ENCODE measurements at places on chromosomes 2 and 18.
A peak's percentile ranks its signal among the peaks of the same experiment; 100 is the strongest.

DNA sequence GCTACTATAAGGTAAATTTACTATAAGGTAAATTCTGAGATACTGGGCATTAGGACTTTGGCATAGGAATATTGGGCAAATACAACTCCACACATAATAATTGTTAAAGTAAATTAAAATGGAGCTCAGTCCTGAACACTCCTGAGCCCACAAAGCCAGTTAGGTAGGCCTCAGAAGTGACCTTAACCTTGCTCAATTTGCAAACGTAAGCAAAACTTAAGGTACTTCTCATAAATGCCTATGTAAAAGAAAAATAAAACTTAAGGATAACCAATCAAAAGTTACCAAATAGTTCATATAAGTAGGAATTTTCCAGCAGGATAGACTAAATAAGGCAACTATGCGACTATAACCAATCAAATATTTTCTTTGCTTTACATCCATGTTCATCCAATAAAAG, 197.7 kb downstream of the MC4R start:
- no peak for DNase-seq

GRCh38 chr2:168552450-168552856, 96.4 kb downstream of the CERS6 start:
- DNase-seq = no peak

DNA sequence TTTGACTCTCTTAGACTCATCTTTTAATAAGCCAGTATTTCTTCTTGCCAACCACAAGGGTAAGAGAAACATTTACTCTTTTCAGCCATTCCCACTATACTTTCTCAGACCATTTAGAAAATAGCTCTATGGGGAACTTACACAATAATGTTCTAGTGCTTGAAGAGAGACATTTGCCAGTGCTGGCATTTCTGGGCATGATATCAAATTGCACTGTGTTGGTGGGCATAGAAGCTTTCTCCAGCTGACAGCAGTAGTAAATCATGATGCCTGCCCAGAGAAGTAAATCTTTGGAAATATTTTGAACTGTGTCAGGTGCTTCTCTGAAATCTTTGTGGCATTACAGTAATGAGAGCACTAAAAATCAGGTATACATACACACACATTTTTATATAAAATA, 346.6 kb downstream of the CBLN2 start:
- DNase-seq = no peak

- no peak for DNase-seq
These were observed 2.8 kb downstream of the ETAA1 start for GRCh38 chr2:67399831-67400489.

GRCh38 chr2:1052771-1053191, 102.1 kb downstream of the SNTG2 start:
- peak; percentile 60 for DNase-seq

DNA sequence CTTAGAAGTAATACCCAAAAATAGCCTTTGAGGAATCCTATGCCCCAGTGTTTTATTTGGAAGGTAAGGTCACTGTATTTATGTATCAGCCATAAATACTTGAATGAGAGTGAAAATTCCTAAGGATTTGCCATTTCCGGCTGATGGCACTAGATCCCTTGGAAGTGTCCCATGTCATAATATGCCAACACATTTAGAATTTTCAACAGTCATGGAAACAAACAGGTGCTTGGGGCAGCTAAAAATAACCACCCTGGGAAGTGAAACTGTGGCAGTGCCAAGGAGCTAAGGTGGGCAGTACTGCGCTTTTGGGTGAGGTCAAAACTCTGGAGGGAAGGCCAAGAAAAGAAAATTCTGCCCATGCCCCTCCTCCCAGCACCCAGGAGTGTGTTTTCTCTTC, 80.2 kb downstream of the TCF7L1 start:
- no peak for DNase-seq

GRCh38 chr2:99520813-99521212, 31.0 kb upstream of the REV1 start:
- DNase-seq = no peak

DNA sequence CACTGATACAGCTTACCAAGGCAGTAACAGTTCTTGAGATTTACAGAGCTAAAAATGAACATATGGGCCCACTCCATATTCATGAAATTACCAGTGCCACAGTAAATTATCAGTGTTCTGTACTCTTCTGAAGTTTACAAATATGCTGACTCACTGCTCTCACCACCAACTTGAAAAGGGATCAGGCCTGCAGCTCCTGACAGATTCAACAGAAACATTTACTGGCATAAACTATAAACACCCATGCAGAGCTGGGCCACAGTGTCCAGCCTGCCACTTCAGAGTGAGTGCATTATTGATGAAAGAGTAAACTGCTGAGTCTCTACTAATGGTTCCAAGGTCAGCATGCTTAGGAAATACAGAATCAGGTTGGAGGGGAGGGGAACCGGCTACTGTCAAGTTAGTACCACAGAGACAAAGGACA, 83.1 kb downstream of the FARSB start:
- no peak for DNase-seq

GRCh38 chr18:74459889-74460288, 2.8 kb upstream of the DIPK1C start:
- DNase-seq = no peak

DNA sequence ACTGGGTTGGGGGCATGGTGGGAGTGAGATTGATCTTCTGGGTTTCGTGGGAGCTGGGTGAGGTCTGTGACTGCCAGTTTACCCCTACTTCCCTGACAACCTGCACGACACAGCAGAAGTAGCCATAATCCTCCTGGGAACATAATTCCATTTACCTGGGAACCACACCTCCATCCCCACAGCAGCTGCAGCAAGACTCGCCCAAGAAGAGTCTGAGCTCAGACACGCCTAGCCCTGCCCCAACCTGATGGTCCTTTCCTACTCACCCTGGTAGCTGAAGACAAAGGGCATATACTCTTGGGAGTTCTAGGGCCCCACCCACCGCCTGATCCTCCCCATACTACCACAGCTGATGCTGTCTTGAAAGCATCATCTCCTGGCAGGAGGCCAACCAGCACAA, 43.8 kb downstream of the FLACC1 start:
- no peak for DNase-seq

DNA sequence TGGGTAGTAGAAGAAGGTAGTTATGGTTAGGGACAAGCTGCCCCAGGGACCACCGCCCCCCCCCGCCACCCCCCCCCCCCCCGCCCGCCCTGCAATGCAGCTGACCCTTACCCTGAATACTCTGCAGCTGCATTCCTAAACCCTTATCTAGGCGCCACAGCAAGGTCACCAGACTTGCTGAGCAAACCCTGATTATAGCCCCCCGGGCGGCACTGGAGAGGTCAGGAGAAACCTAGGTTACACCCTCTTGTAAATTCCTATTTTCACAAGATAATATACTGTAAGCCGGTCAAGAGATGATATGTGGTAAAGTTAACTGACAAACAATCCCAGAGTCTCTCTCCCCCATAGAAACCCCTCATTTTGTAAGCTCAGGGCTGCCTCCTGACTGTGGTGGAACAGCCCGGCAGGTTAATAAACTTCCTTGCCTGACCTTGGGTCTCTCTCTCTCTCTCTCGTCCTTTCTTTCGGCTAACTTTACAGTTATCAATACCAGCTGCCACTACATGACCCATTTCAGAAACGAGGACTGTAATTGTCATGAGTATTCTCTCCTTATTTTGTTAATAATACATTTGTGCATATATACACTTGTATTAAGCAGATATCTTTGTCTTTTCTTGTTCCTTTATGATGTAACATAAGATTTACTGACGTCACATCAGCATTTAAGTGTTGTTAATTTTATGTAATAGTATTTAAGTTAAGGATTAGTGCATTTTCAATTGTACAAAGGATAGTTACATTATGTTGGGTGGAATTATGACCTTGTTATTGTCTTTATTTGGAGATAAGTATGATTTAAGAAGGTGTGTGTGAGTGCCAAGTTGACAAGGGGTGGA, 22.8 kb upstream of the SMAD4 start:
- DNase-seq = no peak

GRCh38 chr2:237694415-237695194, 67.2 kb downstream of the LRRFIP1 start:
- DNase-seq = no peak

- DNase-seq = no peak
These were observed 295.3 kb upstream of the EPAS1 start for GRCh38 chr2:46001741-46002506.

DNA sequence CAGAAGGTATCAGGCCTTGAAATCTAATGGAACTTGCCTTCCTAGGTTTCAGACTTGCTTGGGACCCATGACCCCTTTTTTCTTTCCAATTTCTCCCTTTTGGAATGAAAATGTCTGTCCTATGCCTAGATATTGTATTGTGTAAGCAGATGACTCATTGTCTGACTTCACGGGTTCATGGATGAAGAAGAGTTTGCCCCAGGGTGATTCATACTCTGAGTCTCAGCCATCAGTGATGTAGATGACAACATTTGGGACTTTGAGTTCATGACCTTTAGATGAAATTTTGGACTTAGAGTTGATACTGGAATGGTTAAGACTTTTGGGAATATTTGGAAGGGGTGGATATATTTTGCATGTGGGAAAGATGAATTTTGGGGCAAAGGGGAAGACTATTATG, 11.2 kb upstream of the SCYGR5 start:
- DNase-seq = peak; percentile 40

DNA sequence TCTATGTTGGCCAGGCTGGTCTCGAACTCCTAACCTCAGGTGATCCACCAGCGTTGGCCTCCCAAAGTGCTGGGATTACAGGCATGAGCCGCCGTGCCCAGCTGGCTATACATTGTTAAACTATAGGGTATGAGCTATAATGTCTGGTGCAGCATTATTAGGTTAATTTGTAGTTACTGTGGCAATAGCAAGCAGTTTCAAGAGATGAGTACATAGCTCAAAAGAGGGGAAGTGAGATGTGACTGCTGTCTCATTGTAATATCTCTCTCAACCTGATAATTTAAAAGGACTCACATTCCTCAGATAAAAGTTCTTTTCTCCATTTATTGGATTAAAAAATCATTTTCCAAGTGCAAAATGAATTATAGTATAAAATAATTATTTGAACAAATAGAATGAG, 116.4 kb downstream of the INO80D start:
- no peak for DNase-seq

DNA sequence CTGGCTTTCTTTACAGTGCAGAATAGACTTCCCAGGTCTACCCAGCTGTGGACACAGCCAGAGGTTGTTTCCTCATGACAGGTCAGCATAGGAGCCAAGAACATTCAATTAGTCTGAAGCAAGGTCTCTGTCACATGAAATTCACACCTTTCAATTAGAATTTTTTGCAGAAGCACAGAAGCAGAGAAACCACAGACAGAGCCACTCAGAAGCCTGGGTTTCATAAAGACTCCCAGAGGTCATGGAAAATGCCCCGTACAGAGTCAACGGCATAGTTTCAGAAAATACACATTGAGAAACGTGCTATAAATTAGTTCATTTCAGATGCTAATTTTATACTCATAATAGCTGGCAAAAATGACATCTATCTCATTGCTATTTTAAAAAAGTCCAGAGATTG, 87.0 kb upstream of the TMEM200C start:
- DNase-seq = no peak

GRCh38 chr2:207167099-207167923, 1.6 kb upstream of the KLF7 start:
- peak; percentile 58 for DNase-seq

DNA sequence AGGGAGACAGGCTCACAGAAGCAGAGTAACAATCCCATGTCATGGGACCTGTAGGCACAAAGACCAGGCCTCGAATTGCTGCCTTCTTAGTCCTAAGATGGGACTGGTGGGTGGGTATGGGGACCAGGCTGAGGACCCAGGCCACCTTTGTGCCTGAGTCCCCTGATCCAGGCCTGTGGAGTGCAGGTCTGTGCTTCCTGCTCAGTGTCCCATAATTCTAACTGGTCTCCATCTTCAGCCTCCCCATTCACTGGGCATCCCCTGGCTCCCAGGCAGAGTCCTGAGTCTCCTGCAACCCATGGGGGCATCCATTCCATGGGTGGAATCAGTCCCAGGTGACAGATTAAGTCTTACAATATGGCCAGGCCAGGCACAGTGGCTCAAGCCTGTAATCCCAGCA, 83.9 kb downstream of the SMAD7 start:
- DNase-seq = no peak

DNA sequence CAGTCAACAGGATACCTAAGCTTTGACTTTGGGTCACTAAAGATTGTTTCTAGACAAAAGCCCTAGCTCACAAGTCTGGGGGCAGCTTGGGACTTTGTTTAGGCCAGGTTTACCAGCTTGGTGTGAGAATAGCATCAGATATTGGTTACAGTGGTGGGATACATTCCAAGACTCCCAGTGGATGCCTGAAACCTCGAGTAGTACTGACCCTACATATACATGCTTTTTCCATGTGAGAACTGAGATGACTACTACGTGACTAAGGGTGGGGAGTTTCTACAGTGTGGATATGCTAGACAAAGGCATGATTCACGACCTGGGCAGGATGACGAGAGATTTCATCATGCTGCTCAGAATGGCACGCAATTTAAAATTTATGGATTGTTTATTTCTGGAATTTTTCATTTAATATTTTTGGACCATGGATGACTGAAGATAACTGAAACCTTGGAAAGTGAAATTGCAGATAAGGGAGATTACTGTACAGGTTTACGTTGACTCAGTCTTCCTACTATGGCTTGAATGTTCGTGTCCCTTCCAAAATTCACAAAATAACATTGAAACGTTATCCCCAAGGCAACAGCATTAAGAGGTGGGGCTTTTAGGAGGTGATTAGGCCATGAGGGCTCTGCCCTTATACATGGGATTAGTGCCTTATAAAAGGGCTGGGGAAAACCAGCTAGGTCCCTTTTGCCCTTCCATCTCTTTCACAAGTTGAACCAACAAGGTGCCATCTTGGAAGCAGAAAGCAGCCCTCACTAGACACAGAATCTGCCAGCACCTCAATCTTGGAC, 50.2 kb upstream of the CTAGE1 start:
- peak; percentile 92 for DNase-seq

DNA sequence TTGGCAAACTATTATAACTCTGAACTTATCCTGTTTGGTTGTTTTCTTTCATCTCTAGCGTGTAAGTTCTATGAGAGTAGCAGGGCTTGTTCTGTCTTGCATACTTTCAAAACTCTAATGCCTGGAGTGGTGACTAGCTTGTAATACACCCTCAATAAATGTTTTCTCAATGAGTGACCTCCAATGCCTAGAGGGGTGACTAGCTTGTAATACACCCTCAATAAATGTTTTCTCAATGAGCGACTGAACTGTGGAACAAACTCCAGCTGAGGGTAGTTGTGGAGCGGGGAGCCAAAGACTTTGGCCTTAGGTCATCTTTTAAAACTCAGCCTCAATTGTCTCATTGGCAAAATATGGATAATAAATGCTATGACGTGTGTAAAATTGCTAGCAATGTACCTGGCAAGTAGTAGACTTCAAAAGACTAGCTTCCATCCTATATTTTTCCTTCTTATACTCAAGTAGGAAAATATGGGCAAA, 1.8 kb downstream of the GPD2 start:
- DNase-seq = no peak

DNA sequence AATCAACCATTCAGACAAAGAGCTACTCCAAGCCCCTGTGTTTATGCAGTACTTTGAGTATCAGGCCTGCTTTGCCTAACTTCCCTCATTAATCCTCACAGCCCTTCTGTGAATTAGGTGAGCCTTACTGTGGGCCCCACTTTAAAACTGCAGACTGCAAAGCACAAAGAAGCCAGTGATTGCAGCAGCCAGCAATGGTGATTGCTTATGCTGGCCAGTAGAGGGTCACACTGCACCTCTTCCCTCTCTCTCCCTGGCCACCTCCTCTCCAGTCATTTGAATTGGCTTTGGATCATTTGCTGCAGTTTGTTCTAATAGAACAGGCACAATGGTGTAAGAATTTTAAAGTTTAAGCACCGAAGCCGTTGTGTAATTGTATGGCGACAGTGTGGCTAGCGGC, 229.9 kb downstream of the AGPS start:
- DNase-seq = no peak

- DNase-seq = no peak
These were observed 28.3 kb upstream of the ATP6V1B1 start for GRCh38 chr2:70907130-70908057.

Data from AG04449 (cell line).